ENCODE measurements at places on chromosomes 12 and 14.

GRCh38 chr14:101075025-101075800, 171.7 kb upstream of the RTL1 start:
- ATAC-seq = no peak

DNA sequence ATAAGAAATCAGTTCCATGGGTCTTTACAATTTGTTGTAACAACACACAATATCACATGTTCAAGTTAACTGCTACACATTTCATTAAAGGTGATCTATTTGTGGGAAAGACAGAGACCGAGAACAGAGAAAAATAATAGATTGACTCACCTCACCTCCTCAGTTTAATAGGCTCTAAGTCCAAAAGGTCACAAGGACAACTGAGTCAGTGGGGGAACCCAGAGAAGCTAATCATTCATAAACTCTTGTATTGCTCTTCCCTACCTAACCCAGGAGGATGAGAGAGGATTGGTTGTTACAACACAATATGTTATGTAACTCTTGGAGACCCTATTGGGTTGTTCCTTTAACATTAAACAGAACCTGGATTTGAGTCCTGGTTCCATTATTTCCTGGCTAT, 72.2 kb upstream of the CRY1 start:
- ATAC-seq = no peak

GRCh38 chr12:101729842-101730241, 9.4 kb downstream of the SYCP3 start:
- no peak for ATAC-seq

- ATAC-seq = no peak
Measured at GRCh38 chr12:62693376-62694050, 226.9 kb downstream of the MON2 start.

GRCh38 chr12:110613071-110613770, 708 bp upstream of the TCTN1 start:
- ATAC-seq = no peak

DNA sequence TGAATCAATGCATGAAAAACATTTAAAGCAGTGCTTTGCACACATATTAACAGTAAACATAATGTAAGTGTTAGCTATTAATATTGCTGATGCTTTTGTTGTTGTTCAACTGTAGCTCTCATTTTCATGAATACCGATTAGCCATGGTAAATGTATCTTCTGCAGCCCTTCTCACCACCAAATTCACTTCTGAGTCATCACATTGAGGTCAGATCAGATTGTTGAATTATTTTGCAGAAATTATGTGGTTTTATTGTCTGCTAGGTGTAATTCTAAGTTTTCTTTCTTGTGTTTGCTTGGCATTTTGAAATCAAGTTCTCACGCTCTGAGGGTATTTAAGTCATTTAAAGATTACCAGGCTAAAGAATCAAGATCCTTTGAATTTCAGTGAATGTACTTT, 74.6 kb downstream of the AKAP6 start:
- ATAC-seq = no peak

Measured in esophagus mucosa (tissue), 1 donor.